ENCODE measurements at places on chromosomes 5 and 9.

- DNase-seq = no peak
These were observed 169.9 kb downstream of the CDH9 start for GRCh38 chr5:26868504-26868903.

- DNase-seq = no peak
These were observed 427.8 kb downstream of the KDM4C start for GRCh38 chr9:7185612-7186011.

DNA sequence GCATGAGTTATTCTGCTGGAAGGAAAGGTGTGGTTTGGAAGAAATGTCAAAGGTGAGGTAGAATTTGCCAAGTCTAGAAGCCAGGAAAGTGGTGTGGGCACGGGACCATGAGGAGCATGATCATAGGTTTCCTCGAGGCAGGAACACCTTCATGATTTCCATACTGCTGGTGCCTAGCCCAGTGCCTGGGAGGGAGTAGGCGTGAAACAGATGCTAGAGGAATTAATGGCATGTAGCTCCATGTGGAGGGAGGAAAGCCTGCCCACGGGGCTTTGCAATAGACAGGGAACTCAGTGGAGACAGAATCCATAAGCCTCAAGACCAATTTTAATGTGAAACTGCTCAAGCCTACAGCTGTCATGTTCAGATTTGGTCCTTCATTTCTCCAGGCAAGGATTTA, 35.1 kb downstream of the TTLL11 start:
- DNase-seq = no peak

DNA sequence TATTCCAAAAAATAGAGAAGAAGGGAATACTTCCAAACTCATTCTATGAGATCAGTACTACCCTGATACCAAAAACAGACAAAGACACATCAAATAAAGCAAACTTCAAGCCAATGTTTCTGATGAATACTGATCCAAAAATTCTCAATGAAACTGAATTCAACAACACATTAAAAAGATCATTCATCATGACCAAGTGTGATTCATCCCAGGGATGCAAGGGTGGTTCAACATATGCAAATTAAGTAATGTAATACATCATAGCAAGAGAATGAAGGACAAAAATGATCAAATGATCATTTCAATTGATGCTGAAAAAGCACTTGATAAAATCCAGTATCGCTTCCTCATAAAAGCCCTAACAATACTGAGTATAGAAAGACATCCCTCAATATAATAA, 4.9 kb upstream of the RCL1 start:
- DNase-seq = no peak
